ENCODE measurements at places on chromosomes 7 and 10.

- DNase-seq = no peak
These were observed 693 bp downstream of the ADIRF start for GRCh38 chr10:86968994-86969355.

- no peak for DNase-seq
These were observed 20.5 kb downstream of the ASNS start for GRCh38 chr7:97851683-97852082.

- no peak for DNase-seq
These were observed 53.6 kb downstream of the PARD3 start for GRCh38 chr10:34761453-34761852.

DNA sequence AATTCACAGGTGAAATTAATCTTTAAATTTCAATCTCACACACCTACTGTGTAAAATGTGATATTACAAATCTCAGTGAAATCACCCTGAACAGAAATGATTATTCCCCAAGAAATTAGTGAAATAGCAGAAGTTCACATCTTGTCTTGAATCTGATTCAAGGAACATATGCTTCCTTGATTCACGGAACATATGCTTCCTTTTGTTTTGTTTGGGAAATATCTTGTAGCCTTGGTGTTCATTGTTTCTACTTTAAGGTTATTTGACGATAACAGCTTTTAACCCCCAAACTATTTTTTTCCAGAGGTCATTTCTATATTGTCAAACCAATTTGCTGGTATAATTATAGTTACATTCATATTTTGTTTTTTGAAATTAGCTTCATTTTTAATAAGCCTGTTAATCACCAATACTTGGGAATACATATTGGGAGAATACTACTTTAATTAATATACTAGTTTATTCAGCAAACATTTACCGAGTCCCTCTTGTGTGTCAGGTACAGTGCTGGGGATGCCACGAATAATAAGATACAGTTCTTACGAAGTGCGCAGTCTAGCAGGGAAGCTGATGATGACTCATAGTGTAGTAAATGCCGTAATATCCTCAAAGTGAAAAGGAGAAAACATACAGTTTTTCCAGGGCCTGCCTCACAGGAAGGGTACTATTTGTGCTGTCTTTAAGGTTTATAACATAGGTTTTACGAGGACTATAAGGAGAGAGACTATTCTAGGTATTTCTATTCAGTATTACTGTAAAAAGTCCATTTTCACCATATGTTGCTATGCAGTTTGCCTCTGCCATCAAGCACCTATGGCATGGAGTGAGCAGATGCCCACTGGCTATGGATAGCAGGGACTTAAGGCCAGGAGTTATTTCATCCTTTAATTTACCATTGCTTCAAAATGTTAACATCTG is 32.5 kb downstream of the PRKAR2B start:
- no peak for DNase-seq

DNA sequence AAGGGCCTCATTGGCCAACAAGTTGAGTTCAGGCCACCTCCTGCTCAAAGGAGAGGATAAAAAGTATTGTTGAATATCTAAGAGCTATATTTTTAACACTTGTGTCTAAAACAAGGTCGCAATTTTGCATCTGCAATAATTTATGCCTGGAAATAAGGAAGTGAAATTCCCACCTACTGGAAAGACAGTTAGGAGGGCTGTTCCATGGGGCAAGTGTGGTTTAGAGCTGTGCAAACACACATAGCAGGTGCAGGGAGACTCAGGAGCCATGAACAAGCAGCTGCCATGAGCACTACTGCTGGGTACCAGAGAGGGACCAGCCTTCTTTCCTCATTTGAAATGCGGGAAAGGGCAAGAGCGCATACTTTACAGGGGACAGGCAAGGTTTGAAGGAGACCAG is 35.5 kb upstream of the IKZF1 start:
- DNase-seq = no peak

- no peak for DNase-seq
These were observed 98.0 kb upstream of the PIK3CG start for GRCh38 chr7:106767078-106767477.

DNA sequence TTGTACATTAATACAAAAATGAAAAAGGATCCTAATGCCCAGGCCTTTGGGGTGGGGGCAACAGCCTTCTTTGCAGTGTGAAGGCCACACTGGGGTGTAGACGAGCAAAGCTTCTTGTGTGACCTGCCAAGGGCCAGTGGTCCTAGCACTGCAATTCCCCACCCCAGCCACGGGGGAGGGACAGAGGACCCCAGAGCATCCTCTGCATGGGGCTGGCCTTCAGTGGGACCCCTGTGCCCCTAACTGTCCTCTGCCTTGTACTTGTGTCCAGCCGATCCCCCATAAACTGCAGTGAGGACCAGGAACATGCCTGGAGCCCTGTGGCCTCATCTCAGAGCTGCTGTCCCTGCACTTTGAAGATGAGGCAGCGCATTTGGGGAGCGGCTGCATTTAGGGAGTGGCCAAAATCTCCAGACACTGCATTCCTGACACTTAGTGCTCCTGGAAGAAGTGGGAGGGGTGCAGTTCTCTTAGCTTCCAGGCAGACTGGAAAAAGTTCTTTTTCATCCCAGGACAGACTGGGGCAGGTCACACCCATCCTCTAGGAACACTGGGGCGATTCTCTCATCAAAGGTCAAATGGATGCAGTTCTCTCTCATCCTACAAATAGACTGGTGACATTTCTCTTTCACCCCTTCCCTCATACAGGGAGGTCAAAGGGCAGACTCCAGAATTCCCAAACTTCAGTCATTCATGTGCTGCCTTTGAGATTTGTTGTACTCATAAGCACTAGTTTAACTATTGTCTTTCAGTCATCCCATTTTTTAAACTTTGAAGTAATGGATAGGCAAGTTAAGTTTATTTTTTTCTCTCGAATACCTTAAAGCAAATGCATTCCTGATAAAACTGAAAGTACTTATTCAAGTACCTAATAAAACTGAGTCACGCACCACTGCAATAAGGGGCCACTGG is 922 bp upstream of the MYO1G start:
- DNase-seq = no peak

DNA sequence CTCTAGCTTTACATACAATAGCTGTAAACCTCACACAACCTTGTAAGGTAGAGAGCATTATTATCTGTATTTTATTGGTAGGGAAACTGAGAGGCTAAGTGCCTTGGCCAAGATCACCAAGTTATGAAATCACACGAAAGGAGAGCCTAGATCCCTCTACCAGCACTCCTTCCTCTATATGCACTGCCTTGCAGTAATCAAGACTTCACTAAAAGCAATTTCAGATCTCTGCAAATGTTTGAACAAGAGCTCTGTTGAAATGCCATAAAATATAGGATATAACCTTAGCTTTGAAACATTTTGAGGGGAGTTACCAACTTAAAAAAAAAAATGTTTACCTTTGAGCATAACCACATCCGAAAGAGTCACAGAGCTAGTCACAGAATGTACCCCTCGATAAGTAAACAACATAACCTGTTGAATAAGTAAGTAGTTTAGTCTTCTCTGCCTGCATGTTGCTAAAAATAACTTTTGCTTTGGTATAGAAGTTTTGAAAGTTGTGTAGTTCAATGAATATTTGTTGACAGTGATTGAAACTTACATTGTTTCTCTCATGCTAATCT is 709.4 kb downstream of the AUTS2 start:
- no peak for DNase-seq

DNA sequence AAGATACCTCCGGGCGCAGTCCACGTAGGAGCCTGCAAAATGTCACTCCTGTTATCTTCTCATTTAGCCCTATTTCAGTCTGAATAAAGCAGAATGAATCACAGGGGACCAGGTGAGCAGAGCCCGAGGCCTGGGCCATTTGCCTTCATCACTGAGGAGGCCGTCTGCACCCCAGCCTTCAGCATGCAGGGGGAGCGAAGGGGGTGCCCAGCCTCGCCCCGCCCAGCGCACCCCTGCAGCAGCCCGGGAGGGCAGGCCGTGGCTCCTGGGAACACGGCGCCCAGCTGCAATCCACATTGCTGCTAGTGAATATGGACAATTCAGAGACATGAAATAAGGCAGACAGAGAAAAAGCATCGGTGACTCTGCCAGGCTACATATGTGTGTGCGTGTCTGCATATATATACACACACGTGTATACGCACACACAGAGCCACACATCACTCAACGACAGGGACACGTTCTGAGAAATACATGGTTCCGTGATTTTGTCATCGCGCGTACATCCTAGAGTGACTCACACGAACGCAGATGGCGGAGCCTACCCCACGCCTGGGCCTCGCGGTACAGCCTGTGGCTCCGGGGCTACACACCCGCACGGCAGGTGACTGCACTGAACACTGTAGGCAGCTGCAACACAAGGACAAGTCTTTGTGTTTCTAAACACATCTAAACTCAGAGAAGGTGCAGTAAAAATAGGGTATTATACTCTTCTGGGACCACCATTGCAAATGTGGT is 15.2 kb upstream of the ELFN1 start:
- DNase-seq = no peak

GRCh38 chr7:2614631-2615330 is 17.0 kb upstream of the TTYH3 start:
- DNase-seq = no peak

- DNase-seq = peak; percentile 31
These were observed 899 bp downstream of the PUS7 start for GRCh38 chr7:105521027-105521716.

DNA sequence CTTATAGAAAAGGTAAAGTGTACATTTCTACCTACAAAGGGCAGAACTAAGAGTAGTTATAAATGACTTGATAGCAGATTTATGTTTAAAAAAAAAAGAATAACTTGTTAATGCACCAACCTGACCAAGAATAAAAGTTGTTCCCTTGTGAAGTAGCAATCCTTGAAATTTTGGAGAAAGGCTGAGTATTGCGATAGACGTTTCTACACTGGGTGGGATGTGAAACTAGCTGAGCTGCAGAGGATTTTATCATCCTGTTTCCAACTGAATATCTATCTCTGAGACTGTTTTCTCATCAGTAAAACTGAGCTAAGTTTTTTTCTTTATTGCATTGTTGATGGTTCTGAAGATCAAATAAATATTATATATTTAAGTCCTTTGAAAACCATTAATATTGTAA is 14.6 kb downstream of the MDFIC start:
- no peak for DNase-seq

DNA sequence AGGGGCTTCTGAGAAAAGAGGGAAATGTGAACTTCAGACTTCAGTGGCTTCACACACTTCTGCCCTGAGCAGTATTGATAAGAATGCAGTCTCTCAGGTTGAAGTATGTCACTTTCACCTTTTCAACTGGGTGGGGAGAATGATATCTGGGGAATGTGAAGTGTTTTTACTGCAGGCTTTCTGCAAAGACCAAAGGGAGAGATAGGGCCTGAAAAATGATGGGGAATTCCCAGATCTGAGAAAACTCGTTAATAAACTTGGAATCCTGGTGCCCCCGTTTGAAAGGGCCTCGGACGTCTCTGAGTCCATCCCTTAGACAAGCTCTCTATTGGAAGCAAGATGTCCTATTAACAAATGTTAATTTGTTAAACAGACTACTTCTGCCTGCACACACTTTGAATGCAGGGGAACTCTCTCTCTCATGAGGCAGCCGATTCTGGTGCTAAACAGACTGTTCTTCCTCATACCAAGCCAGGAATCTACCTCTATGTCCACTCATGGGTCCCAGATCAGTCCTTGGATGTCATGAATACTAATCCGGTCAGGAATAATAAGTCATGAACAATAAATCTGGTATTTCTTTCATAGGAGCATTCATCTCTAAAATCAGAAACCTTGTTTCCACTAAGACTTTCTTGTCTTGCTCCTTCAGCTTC is 193.6 kb downstream of the JCAD start:
- no peak for DNase-seq

GRCh38 chr7:106219170-106219569 is 65.6 kb downstream of the NAMPT start:
- DNase-seq = no peak

DNA sequence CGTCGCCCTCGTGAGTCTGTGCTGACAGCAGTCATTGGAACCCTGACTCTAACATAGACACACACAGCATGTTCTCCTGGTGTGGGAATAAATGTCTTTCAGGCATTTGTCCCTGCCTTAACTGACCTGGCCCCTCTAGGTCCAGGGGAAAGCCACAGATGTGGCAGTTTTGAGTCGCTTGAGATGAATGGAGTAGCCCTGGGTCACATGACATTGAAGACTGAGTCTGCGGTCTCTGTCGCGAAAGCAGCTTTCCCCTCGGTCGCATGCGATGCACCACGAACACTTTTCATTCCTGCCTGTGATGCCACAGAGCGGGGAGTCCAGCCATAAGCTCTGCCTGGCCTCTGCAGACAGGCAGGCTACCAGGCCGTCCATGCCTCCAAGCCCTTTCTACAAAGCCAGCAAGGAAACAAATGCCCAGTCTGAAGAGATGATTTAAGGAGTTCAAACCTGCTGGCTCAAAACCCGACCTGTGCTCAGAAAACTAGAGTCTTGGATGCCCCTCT is 172.3 kb downstream of the WDR37 start:
- no peak for DNase-seq

DNA sequence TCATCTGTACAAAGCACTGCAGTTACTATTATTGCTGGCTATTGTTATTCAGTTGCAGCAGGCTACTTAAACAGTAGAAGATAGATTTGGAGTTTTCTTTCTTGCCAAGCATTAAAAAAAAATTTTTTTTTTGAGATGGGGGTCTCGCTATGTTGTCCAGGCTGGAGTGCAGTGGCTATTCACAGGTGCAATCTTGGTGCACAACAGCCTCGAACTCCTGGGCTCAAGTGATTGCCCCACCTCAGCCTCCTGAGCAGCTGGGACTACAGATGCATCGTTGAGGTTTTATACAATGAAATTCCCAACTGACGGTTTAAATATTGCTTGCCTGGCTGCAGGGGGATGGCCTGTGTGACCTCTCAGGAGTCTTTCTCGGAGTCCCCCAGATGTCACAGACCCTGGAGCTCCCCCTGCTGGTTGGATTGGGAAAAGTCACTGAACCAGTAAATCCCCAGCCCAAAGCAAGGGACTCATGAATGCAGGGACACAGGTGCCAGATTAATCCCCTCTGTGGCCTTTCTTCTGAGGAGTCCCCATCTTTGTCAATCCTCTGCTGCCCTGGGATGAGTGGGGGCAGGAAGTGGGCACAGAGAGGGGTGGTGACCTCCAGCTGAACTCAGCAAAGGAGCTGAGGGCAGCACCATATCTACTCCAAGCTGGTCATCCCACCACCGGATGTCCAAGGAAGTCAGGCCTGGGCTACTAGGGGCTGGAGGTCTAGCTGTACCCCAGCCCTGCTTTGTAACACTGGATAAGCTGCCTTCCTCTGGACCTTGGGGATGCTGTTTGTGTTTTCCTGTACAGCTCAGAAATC is 149.6 kb downstream of the C10orf105 start:
- DNase-seq = peak; percentile 77

DNA sequence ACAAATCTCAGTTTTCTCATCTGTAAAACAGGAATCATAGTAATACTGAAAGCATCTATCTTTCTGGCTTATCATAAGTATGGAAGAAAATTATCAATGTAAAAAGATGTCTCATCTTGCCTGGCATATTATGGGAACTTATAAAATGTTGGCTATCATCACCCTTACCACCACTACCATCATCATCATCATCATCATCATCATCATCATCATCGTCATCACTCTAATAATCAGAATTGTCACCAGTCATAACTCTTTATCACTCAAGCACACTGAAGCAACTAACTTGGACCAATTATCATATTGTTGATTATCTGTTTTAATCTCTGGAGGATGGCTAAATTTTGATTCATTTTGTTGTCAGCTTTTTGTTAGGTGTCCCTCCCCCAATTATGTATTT is 825.4 kb downstream of the SORCS3 start:
- no peak for DNase-seq

Data from stimulated activated CD8-positive, alpha-beta memory T cell treated with anti-CD3 and anti-CD28 coated beads, Interleukin-4, amount 100 ng/mL, for 4 hours (primary cell).